ENCODE measurements at places on chromosomes 4 and X.

GRCh38 chr4:76957004-76957738, 7.6 kb downstream of the SEPTIN11 start:
- DNase-seq, result no peak

DNA sequence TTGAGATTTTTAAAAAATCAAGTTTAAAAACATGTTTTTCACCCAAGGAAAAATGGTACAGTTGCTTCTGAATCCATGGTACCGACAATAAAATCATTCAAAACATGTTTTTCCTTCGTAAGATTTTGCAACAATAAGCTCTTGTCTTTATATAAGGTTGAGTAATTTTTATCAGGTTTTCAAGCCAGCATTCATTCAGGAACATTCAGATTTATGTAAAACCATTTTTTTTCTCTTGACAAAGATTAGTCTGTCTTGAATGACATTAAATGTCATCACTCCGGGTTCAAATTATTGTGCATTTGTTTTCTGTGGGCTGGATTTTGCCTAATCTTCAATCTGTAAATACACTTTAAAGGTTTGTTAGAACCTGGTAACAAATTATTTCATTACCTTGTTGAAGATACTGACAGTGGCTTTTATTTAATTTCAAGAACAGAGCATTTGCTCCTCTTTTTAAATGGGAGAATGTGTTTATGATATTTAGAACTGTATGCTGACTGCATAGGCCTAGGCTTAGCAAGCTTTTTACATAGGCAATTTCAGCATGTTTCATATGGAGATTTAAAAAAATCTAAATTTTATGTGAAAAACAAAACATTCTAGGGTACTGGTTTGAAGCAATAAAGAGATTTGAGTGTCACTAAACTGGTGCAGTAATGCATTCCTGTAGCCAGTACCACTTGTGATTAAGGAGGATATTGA, 336.4 kb upstream of the HAND2 start:
- DNase-seq, result no peak

- DNase-seq, result no peak
These were observed 8.2 kb upstream of the TMSB15B start for GRCh38 chrX:103954259-103954658.

GRCh38 chr4:108168671-108169523, at the start of gene LEF1:
Gene LEF1 (minus strand): TSS chr4:108168932. CDS start chr4:108167767, 1,165 bp downstream.
- peak; percentile 56 for DNase-seq

DNA sequence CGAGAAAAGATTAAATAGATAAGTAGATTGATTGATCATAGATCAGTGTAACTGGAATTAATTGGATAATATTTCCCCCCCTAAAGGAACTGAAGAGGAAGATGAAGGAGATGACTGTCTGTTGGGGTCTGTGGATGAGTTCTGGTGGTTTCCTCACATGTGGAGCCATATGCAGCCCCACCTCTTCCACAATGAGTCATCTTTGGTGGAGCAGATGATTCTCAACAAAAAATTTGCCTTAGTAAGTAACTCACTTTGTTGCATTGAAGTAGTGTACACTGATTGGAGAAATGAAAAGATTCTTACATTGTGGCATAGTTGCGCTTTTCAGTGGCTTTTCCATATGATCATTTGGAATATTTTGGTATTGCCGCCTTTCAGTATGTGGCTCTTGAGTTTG, 80.4 kb downstream of the NDST3 start:
- no peak for DNase-seq

- DNase-seq, result no peak
These were observed 133.1 kb downstream of the CORIN start for GRCh38 chr4:47704693-47705325.

DNA sequence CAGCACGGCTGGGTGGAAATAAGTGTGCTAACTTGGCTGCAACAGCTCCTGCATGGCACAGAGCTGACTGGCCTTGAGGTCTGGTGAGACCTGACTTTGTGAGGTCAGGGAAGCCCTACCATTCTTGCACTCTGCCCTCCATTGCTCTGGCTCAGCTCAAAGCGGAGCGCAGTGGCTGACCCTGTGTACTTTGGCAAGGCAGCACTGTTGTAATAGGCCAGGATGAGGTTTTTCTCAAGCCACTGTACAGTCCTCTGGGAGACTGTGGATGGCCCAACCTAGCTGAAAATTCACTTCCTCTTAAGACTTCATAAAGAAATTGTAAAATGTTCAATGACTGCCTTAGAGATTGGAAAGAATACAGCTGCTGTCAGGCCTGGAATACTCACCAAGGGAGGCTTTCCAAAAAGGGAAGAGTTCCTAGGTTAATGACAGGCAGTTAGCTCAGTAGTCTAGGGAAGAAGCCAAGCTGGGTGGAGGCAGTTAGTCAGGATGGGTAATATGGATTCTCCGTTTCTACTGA, 129.8 kb downstream of the GUCY2F start:
- DNase-seq, result no peak

DNA sequence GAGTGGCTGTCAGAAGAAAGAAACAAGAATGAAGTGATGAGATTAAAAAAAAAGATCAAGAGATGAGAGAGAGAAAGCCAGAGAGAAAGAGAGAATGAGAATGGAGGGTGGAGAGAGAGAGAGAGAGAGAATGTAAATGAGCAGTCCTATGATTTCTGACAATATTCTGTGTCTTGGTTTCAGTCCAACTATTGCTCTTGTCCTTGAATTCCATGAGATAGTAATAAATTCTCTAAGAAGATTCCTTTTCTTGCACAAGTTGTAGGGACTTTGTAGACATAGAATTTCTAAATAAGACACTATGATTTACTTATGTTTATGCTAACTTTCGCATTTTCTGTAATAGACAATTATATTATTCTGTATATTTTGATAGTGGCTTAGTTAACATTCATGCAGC, 149.6 kb upstream of the CTSO start:
- DNase-seq, result no peak

- no peak for DNase-seq
These were observed 33.7 kb downstream of the ABCE1 start for GRCh38 chr4:145131848-145132247.

DNA sequence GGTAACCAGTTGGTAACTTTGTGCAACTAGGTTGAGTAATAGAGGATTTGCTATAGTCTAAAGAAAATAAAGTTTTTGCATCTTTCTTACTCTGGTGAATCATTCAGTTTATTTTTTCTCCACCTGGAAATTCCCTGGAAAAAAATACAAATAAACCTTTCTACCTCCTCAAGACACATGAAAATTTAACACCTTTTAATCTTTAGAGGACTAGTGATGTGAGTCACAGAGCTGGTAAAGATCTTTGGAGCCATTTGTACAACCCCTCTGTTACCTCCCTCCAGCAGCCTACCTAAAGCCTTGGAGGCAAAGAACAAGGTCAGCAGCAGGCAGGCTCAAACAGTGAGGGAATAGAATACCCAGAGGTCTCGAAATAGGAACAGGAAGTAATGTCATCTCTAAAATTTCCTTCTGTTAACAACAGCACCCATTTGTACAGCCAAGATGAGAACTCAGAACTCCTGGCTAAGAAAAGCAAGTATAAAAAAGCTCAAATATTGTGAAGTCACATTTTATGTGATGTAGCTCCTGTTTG, 10.2 kb upstream of the MAOB start:
- DNase-seq, result no peak

GRCh38 chrX:129787336-129788055, 7.7 kb downstream of the SASH3 start:
- no peak for DNase-seq

DNA sequence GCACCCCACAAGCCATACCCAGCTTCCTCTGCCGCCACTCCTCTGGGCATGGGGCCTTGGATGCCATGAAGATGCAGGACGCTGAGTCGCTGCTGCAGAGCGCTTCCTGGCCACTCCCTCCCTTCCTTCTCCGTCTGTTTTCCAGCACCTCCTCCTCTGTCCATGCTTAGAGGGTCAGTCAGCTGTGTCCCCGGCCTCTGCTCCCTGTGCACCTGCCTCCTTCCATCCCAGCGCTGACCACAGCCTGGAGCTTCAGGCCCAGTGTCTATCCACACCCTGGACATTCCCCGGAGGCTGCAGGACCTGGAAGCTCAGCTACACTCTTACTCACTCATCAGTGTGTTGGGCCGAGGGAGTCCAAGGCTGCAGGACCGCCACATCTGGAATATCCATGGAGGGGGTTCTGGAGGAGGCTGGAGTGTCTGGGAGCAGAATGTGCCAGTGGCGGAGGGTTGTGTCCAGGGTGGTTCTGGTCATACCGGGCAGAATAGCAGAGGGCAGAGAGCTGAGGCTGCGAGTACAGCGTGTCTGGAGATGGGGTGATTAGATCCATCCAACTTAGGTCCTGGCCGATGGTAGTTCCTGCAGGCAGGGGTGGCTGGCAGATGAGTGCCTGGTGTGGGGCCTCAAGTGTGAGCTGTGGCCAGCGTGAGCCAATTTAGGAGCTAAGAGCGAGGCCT, 58.6 kb upstream of the ADRA2C start:
- DNase-seq, result no peak

GRCh38 chr4:166896254-166896653, 338.0 kb downstream of the SPOCK3 start:
- peak; percentile 34 for DNase-seq

DNA sequence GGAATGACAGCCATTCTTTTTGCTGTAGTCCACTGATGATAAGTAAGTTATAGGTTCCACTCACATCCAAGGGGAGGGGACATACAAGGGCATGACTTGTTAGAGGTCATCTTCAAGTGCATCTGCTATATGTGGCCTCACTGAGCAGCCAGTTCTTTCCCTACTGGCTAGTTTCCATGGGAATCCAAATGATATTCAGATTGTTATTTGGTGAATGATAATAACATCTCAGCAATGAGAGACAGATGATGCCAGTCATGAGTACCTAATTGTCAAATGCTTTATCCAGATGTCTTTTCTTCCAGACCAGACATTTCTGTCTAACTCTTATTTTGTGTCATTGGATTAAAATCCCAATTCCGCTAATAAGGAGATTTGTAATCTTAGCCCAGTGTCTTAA, 460.4 kb upstream of the BOD1L1 start:
- no peak for DNase-seq

DNA sequence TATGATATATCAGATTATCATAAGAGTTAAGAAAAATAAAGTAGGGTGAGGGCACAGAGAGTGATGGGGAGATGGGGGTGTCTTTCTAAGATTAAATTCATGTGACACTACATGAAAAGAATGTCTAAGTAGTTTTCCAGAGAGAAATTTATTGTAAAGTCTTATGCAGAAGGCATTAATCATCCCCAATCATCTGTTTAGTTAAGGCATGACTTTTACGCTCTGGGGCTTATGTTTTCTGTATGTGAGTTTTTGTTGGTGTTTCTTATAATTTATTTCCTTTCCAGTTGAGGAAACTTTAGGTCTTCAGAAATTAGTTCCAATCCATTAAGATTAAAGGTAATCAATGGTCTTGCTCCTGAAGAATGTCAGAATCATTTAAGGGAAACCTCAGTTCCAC, 383.0 kb upstream of the GALNT7 start:
- DNase-seq, result no peak

DNA sequence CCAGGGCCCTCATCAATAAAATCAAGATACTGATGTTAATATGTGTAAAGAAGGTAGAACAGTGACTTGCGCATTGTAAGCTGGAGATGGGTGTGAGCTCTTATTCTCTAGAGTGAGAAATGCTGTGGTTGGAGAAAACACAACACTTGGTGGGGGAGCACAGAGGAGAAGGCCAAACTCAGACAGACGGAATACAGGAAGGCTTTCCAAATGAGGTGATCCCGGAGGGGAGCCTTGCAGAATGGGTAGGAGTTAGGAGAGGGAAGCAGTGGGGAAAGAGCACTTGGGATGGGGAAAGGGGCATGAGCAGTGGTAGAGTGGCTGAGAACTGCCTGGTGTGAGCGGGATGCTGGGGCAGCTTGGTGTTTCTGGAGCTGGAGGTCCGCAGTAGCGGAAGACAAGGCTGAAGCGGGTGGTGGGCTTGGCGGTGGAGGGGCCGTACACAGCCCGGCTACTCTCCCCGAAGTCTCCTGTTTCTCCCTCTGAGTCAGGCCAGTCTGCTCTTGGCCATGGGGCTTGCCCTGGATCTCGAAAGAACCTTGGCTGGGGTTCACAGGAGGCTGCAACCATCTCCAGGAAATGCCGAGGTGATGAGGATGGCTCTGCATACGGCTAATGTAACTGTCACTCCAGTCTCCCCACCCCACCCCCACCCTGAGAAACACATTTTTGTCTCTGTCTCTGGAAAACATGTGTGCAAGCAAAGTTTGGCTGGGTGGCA, 11.3 kb upstream of the PLAC1 start:
- DNase-seq, result no peak

DNA sequence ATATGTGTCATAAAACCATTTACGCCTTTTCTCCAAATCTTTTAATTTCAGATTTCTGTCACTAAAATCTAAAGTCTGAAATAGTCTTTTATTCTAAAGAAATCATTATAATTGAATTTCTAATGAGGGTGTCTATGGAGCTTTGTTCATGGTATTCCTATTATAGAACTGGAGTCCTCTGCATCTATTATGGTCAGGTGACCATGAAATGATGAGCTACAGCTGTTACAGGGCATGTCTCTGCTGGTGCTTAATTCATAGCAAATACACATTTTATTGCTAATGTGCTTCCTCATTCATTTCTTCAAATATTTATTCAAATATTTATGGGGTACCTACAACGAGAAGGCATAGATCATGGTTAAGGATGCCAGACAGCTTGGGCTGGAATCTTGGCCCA, 126.1 kb downstream of the NAA11 start:
- DNase-seq, result no peak

DNA sequence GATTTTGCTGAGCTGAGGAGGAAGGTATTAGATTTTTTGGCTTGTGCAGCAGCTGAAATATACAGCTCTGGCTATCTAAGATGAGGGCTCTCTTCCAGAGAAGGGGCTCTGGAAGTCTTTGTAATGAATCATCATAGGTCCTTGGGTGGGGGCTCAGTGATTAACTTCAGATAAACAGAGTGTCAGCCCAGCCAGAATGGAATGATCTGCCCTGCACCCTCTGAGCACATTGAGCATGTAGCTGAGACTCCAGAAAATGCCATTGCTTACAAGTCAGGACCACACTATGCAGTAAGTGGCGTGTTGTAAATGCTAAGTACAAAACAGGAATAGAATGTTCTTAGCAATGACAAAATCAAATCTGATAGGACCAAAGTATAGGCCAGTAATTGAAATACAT, 836.0 kb downstream of the PDHA2 start:
- DNase-seq, result no peak

DNA sequence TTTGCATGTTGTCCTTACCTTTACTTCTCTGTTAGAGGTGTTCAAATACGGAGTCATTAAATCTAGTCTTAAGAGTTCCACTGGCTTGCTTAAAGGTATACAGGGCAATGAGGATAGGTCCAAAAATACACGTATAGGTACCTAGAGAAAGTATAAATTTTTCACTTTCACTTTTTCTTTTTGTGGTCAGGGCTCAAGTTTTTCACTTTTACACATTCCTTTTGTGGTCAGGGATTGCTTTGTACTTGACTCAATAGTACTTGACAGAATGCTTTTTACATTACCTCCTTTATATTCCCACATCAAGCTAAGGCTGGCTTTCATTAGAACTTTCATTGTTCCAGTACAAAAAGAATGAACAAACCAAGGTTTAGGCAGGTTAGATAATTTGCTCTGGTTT, 21.7 kb downstream of the TMEM184C start:
- no peak for DNase-seq

GRCh38 chr4:73099143-73099542, 29.6 kb upstream of the COX18 start:
- DNase-seq, result no peak

- DNase-seq, result no peak
These were observed 108.0 kb downstream of the LRBA start for GRCh38 chr4:150906987-150907633.

- DNase-seq, result no peak
These were observed 138.7 kb downstream of the CHRNA9 start for GRCh38 chr4:40473578-40474388.

Data from GM06990 (cell line).